ENCODE measurements at places on chromosomes 6 and 20.

GRCh38 chr6:142356884-142357225, 55.0 kb downstream of the ADGRG6 start:
- no peak for DNase-seq

DNA sequence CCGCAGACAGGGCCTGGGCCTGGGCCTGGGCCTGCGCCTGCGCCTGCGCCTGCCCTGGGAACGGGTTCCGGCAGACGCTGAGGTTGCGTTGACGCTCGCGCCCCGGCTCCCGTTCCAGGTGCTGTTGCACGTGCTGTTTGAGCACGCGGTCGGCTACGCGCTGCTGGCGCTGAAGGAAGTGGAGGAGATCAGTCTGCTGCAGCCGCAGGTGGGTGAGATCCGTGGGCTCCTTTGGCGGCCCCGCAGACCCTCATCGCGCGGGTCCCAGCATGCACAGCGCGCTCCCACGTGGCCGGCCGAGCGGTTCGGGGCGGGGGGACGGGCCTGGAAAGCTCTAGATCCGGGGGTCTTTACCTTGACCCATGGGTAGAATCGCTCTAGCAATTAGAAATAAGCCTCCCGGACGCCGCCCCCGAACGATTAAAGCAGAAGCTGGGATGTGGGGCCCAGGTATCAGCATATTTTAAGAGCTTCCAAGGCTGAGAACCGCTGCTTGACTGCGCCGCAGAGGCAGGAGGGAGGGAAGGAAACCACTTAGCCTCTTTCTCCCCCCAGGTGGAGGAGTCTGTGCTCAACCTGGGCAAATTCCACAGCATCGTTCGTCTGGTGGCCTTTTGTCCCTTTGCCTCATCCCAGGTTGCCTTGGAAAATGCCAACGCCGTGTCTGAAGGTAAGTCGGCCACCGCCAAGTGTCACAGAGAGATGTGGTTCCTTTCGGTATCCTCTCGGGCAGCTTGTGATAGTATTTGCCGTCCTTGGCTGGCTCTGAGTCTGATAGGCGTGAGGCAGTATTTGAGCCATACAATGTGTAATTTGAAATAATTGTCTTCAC, 508 bp downstream of the NOP56 start:
- DNase-seq: no peak

GRCh38 chr6:53461696-53462095, 83.2 kb downstream of the GCLC start:
- no peak for DNase-seq

GRCh38 chr20:36873498-36874189, 2.3 kb upstream of the TLDC2 start:
- DNase-seq: no peak

DNA sequence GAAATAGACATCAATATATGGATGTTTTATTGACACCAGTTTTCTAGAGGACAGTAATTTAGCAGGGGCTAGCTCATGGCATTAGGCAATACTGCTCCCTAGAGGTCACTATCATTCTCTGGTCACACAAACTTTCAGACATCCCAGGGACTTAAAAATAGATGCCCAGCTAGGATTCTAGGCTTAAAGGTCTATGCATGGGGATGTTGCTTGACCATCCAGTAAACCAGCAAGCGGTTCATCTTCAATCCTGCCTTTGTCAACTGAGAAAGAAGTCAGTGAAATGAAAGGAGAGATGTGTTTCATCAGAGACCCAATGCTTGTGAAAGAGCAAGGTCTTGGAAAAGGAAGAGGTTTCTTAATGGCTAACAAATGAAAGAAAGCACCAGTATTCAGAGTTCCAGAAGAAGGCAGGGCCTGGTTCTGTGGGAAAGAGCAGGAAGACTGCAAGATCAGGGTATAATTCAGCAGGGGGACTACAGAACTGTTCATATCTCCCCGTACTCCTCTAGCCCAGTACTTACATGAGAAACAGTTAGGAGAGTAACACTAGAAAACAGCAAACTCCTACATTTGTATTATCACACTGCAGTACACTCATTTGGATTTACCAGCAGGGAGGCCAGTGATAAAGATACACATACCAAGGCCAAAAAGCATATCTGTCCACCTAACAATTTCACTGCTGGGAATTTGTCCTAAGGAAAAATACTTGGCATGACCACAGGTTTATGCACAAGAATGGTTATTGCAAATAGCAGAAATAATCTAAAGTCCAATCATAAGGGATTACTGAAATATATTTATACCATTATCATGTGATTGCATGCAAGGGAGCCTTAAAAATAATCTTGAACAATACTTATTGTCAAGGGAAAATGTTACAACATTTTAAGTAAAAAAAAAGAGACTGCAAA, 151.4 kb upstream of the LAMA2 start:
- DNase-seq: no peak

- no peak for DNase-seq
These were observed 106.5 kb downstream of the LY86 start for GRCh38 chr6:6694825-6695624.

- DNase-seq: no peak
These were observed 108.8 kb upstream of the NEDD9 start for GRCh38 chr6:11341303-11341702.

DNA sequence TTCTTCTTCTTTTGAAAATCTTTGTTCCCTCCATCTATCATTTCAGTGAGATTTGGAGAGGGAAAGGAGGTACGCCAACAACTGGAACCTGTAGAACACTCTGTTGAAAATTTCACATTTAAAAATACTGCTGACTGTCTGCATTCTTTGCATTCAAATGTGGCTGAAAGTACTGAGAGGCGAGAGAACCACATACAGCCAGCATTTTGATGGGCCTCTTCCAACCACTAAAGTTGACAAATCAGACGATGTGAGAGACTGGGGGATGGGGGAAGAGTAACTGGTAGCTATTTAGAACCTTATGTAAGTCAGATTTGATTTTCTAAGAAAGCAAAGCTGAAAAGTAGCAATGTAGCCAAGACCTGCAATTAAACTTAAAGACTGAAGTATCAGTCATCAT, 77.5 kb downstream of the FKBP5 start:
- DNase-seq: no peak

- DNase-seq: no peak
These were observed 17.1 kb upstream of the GMNN start for GRCh38 chr6:24757611-24758010.

Data from brain pericyte (primary cell).